Activated CD4-positive, alpha-beta memory T cell treated with anti-CD3 and anti-CD28 coated beads, Interleukin-2, amount 10 ng/mL, durations not matched to agents 7 days and 5 days (primary cell): ENCODE measurements at places on chromosomes 6 and 20.

DNA sequence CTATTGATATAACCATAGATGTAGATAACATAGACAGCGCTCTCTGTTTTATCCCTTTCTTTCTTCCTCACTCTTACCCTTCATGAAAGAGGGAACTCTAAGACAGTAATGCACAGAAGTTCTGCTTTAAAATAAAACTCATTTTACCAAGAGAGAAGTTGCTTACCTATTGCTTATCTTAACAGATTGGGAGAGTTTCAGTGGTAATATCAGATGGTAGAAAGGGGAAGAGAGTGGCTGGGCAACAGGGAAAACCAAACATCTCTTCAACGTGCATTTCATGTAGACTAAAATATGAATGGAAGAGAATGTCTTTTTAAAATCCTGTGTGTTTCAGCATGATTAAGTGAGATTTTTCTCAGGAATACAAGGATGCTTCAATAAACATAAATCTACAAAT lies 45.3 kb upstream of the SIRPG start:
- peaks cover 12% of the 10 kb centered on the region for H3K27me3 ChIP-seq
- no peaks in the 10 kb centered on the region for H3K36me3 ChIP-seq

- H3K36me3 ChIP-seq, result no peaks in the 10 kb centered on the region
- H3K4me1 ChIP-seq, result peaks cover 45% of the 10 kb centered on the region
- no peak for DNase-seq
These were observed 6.7 kb downstream of the RAET1E start for GRCh38 chr6:149891259-149891658.

DNA sequence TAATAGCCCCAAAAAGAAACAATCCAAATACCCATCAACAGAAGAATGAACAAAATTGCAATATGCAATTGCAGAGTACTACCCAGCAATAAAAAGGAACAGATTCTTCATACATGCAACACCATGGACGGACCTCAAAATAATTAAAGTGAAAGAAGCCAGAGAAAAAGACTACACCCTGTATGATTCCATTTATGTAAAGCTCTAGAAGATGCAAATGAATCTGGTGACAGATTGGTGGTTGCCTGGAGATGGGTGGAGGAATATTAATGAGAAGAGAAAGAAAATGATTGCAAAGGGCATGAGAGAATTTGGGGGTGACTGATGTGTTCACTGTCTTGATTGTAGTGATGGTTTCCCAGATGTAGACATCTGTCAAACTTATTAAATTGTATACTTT lies 51.8 kb downstream of the HECA start:
- no peak overlapping the region for H3K4me3 ChIP-seq
- DNase-seq, result no peak
- H3K27me3 ChIP-seq, result no peaks in the 10 kb centered on the region
- peaks cover 33% of the 10 kb centered on the region for H3K36me3 ChIP-seq
- peaks cover 31% of the 10 kb centered on the region for H3K4me1 ChIP-seq

GRCh38 chr6:142303176-142303533 lies 1.3 kb downstream of the ADGRG6 start:
- peaks cover 36% of the 10 kb centered on the region for H3K27me3 ChIP-seq
- no peak overlapping the region for H3K4me3 ChIP-seq
- no peaks in the 10 kb centered on the region for H3K36me3 ChIP-seq
- H3K27ac ChIP-seq, result no peak overlapping the region

- peaks cover 78% of the 10 kb centered on the region for H3K4me1 ChIP-seq
- peaks cover 82% of the 10 kb centered on the region for H3K36me3 ChIP-seq
- H3K27ac ChIP-seq, result peak overlapping the region; percentile 98
- DNase-seq, result peak; percentile 76
- H3K4me3 ChIP-seq, result peak overlapping the region; percentile 96
- H3K27me3 ChIP-seq, result no peaks in the 10 kb centered on the region
These were observed 92.4 kb downstream of the PRND start for GRCh38 chr20:4813863-4814695.

DNA sequence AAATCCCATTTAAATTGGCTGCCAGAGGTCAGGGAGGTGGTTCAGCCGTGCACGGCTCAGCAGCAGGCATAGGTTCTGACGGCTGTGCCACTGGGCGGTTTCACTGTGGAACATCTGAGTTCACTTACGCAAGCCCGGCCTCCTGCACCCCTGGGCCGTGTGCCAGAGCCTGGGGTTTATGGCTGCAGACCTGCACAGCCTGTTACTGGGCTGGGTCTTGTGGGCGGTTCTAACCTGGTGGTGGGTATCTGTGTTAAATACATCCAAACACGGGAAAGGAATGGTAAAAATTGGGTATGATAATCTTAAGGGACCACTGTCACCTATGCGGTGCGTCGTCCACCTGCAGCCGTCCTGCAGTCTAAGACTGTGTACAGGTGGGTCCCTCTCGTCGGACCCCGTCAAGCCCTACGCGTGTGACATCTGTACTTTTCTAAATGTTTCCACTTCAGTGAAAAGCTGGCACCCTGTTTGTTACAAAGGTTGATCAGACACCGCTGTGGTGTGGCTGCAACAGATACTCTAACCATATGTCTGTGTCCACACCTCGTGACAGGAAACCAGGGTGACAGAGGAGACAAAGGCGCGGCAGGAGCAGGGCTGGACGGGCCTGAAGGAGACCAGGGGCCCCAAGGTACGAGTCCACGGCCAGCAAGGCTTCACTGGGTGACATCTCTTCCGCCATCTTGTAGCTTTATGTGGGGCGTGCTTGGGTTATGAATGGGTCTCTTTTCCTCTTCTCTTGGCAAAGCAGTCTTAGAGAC lies 21.5 kb downstream of the COL9A3 start:
- no peaks in the 10 kb centered on the region for H3K36me3 ChIP-seq
- H3K27ac ChIP-seq, result no peak overlapping the region
- no peaks in the 10 kb centered on the region for H3K4me1 ChIP-seq
- no peak overlapping the region for H3K4me3 ChIP-seq

GRCh38 chr20:32155017-32155981 lies 45.8 kb downstream of the TM9SF4 start:
- H3K4me3 ChIP-seq, result no peak overlapping the region
- peaks cover 3% of the 10 kb centered on the region for H3K4me1 ChIP-seq
- H3K27ac ChIP-seq, result no peak overlapping the region
- peak; percentile 24 for DNase-seq
- H3K27me3 ChIP-seq, result no peaks in the 10 kb centered on the region
- peaks cover 55% of the 10 kb centered on the region for H3K36me3 ChIP-seq

DNA sequence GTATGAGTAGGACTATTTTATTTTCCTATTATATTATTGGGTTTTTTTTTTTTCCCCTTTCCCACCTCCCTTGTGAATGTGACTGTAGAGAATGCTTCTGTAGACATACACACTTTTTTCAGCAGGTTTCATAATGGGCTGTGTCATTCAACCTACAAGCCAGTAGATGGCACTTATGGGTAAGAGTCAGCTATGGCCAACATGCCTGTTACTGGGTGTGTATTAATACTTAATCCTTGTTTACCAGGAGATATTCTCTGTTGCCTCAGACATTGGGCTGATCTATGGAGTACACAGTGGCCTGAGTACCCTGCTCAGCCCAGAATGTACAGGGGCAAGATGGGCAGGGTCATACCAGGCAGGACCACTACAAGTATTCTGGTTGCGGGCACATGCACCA lies 382.5 kb downstream of the EPHA7 start:
- H3K27me3 ChIP-seq, result no peaks in the 10 kb centered on the region
- peaks cover 10% of the 10 kb centered on the region for H3K4me1 ChIP-seq
- H3K27ac ChIP-seq, result no peak overlapping the region
- H3K36me3 ChIP-seq, result no peaks in the 10 kb centered on the region

- no peak for DNase-seq
- H3K36me3 ChIP-seq, result no peaks in the 10 kb centered on the region
- no peak overlapping the region for H3K27ac ChIP-seq
- H3K4me1 ChIP-seq, result no peaks in the 10 kb centered on the region
- H3K27me3 ChIP-seq, result no peaks in the 10 kb centered on the region
These were observed 454.1 kb upstream of the KHDRBS2 start for GRCh38 chr6:62740171-62740570.
